IPS-NIHi11 (cell line): ENCODE measurements at places on chromosomes 6 and 20.
A peak's percentile ranks its signal among the peaks of the same experiment; 100 is the strongest.

DNA sequence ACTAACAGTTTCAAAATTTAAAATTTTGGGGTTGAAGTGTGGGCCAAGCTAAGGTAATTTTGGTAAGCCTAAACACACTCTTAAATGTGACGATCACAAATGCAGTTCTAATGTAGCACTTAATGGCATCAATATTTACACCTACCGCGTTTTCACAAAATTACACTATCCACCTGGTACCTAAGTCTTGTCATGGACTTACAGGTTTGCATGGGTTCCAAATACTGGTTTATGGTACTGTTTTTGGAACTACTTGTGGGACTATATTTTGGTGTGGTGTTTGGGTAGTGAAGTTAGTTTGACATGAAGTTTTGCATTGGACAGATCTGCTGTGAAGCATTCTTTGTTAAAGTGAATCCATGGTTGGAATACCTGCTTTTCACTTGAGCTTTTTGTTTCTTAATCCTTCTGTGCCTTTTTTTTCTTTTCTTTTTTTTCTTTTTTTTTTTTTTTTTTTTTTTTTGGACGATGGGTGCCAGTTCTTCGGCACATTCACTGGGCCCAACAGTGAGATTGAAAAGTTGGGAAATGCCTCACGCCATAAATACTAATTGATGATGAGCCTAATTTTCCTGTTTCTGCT, 6.5 kb downstream of the SRSF3 start:
- DNase-seq = no peak

DNA sequence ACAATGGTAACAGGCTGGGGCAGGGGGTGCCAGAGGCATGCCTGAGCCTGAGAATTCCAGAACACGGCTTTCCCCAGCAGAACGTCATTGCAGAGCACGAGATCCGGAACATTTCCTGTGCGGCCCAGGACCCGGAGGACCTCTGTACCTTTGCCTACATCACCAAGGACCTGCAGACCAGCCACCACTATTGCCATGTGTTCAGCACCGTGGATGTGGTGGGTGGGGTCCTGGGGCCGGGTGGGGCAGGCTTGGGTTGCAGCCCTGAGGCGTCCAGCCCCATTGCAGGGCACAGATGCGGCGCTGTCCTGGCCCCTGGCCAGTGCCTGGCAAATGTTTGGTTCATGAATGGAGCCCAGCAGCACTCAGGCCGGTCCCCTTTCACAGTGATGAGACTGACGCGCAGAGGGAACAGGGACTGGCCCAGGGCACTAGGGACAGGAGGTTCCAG, 57.1 kb downstream of the TCP11 start:
- DNase-seq = peak; percentile 5

DNA sequence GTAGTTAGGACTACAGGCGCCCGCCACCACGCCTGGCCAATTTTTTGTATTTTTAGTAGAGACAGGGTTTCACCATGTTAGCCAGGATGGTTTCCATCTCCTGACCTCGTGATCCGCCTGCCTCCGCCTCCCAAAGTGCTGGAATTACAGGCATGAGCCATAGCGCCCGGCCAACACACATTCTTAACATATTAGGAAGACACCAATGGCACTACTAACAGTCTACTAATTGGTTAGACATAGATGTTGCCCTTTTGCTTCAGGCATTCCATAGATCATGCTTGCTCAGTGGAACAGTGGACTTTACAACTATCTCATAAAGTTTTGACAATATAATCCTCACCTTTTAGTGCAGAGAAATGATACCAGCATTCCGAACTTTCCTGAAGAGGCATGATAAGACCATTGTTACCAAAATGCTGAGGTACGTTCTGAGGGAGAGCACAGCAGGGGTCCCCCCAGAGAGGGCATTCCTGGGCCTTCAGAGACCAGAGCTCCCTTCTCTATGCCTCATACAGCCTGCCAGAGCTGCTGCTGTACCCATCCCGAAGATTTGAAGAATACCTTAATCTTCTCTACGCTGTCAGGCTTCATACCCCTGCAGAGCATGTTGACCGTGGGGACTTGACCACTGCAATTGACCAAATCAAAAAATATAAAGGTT, 89.4 kb downstream of the ECT2L start:
- no peak for DNase-seq

- peak; percentile 37 for DNase-seq
These were observed 23.6 kb downstream of the FOXQ1 start for GRCh38 chr6:1335367-1336037.

DNA sequence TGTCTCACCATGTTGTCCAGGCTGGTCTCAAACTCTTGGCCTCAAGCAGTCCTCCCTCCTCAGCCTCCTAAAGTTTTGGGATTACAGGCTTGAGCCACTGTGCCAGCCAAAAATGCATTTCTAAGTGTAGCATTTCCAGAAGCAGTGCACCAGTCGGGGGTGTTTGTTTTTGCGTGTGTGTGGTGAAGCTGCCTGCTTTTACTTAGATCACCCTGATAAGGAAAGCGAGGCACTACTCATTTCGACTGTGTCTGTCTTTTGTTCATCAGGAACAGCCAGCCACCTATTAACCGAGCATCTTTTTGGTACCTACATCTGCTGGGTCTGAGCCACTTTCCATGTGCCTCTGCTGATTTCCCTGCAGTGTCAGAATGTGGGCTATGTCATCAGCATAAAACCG, 18.7 kb downstream of the SIRT5 start:
- no peak for DNase-seq

DNA sequence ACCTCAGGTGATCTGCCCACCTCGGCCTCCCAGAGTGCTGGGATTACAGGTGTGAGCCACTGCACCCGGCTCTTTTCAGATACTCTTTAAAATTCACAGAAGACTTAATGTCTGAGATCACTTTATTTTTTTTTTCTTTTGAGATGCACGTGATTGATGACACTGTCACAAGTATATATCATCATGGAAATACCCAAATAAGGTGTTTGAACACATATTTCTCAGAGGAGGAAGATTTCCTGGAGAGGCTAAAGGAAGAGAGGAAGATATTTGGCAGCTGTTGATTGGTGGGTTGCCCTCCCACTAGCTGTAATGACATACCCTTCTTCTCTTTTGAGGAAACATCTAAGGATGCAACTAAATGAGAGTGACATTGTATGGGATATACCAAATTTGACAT, 225.9 kb upstream of the CITED2 start:
- no peak for DNase-seq

DNA sequence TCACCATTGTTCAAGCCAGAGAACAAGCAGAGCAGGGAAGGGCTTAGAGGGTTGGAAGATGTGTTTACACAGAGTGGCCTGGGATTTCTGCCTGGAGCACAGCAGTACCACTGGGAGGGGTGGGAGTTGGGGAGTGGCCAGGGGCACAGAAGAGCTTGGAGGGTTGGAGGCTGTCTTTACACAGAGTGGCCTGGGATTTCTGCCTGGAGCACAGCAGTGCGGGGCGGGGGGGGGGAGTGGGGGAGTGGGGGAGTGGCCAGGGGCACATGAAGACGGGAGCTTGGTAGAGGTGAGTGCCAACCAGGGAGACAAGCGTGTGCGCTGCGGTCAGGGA, 50.9 kb downstream of the WDR27 start:
- no peak for DNase-seq

DNA sequence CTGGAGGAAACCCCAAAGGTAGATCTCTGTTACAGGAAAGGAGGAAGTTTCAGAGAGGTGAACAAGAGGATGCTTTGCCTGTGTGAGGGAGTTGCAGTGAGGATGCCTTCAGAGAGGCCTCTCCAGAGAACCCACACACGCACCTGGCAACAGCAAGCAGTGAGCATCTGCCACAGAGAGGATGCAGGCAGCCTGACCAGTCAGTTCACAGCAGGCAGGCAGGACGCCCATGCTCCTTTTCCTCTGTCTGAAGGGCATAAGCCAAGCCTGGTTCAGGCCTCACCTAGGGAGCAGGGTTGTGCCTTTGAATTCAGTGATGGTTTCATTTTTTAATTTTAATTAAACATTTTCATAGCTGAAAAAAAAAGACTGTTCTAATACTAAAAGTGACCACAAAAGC, 346.0 kb upstream of the MARCKS start:
- no peak for DNase-seq

GRCh38 chr6:52526634-52527033, 50.2 kb downstream of the TRAM2 start:
- no peak for DNase-seq

GRCh38 chr6:25053875-25054371, 118.2 kb upstream of the RIPOR2 start:
- DNase-seq = no peak

DNA sequence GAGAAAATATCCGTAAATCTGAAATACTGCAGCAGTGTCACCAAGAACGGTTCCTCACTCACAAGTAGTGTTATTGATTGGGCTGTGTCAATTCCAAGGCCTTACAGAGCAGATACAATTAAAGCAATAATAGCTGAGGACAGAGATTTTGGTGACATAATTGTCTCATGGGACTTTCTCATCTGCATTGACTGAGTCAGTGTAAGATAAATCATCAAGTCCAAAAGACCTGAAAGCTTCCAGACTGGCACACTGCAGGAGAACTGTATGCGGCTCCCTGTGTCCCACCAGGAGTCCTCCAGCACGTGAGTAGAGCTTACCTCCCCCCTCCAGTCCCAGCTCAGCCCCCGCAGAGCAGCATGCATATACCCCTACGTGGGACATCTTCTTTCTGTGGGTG, 655.2 kb upstream of the ARID1B start:
- no peak for DNase-seq

GRCh38 chr6:10723567-10723881, 654 bp downstream of the TMEM14C start:
- DNase-seq = no peak

DNA sequence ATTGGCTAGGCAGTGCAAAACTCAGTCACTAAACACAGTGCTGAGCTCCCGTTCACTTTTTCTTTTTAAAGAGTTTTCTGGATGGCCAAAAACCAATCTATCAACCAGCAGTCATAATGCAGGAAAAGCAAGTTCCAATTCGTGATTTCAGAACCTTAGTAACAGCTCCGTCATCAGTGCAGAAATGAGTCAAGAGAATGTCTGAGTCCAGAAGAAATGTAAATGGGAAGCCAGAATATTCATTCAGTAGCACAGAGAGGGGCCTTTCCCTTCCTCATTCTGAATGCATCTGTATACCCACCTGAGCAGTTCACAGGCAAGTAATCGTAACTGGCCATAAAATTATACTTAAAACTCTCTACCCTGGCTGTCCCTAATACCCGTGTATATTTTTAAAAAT, 20.4 kb downstream of the HUS1B start:
- no peak for DNase-seq

DNA sequence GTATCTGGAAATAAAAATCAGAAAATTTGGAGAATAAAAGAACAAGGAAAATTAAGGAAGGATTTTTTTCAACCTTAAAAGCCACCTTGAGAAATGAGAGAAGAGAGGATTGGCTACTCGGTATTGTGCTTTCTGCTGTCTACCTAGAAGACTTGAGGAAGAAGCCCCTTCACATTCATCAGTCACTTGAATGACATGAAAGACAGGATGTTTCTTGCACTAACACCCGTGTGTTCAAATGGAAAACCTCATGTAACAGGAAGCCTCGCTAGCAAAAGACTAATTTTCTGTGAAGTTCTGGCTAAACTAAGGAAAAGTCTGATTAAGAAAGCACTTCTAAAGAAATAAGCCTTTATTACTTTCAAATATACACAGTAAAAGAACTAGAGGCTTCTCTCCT, 69.9 kb downstream of the OLIG3 start:
- DNase-seq = no peak

GRCh38 chr6:109912118-109912517, 66.0 kb upstream of the GPR6 start:
- no peak for DNase-seq

DNA sequence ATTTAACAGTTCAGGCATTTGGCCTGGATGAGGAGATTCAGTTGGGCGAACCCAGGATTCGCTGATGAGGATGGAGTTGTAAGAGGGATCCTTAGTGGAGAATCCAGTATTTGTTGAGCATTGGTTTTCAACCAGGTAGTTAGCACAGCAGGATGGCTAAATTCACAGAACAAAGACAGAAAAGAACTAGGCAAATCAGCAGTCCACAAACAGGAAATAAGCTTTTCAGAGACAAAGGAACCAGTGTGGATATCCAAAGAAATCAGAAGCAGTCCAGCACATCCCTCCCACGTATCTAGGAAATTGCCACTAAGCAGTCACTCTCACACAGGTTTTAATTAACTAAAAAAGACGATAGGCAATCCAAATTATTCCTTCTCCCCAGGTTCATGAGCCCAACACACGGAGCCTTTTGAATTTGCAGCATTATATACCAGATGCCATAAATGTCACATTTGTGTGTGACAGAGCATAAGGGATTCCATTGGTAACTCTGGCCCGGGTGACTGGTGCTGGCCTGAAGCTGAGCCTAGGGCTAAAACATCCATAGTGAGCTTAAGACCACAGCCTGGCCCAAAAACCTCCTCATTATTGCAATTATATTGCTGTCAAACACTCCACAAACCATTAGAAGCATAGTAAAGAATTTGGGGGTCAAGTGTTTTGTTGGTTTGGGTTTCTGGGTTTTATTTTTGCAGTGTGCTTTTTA, 131.5 kb downstream of the SOBP start:
- DNase-seq = no peak

- peak; percentile 71 for DNase-seq
These were observed 27.5 kb upstream of the BCLAF1 start for GRCh38 chr6:136317021-136317694.

- no peak for DNase-seq
These were observed 83.2 kb upstream of the PAX1 start for GRCh38 chr20:21622097-21622857.

- DNase-seq = no peak
These were observed 212.2 kb downstream of the TBC1D7 start for GRCh38 chr6:13116155-13116554.

DNA sequence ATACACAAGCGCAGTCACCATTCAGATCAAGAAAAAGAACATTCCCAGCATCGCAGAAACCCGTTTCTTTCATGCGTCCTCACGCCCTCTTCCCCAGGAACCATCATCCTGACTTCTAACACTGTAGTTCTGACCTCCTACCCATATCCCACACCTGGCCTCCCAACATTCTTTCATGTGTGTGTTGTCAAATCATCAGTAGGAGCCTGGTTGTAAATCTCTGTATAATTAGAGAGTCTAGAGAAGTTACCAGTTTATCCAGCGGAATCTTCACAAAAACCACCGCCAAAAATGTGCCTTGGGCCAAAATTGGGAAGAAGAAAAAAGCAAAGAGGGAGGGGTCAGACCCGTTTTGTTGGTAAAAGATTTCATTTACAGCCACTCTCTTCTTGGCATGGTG, 91.6 kb downstream of the RTN4IP1 start:
- no peak for DNase-seq

- DNase-seq = no peak
These were observed 25.1 kb downstream of the RRAGD start for GRCh38 chr6:89386917-89387491.

DNA sequence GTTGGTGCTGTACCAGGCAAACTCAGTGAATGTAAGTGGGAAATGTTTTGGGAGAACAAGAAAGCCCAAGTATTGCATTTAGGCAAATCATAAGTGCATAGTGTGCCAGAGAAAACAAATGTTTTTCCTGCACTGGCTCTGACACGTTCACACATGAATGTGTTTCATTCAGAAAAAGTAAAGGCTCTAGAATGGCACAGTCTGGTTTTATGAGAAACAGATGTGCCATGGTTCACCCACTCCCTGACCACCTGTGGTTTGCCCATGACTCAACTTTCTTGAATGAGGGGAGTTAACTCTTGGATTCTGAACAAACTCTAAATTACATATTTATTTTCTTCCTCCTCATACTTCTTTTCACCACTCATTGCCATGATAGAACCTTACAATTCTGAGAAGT, 126.9 kb downstream of the KCNQ5 start:
- no peak for DNase-seq

- no peak for DNase-seq
These were observed 38.8 kb downstream of the SLC22A1 start for GRCh38 chr6:160160450-160160849.
